ENCODE measurements at places on chromosomes 3 and 15.

DNA sequence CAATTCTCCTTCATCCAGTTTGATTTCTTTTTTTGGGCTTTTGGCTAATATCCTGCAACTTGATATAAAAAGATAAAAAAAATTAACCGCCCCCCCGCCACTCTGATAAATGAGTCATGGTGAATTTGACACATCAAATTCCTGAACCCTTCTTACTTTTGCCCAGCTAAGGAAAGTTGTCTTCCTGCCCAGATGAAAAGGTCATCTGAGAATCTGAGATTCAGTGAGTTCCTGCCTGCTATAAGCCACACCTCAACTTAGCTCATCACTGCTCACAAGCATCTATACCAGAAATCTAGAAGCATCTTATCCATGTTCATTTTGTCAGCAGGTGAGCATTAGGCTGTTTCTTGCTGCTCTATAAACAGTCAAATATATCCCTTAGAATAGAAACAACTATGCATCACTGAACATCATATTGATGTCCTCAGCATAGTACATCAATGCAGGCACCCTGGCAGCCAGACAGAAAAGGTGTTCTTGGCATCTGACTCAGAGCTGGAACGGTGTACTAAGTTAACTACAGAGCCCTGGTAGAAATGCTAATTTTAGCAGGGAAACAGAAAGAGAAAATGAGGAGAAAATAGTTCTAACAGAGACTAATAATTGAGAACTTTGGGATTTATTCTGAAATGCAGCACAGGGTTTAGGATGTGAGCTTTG, 77.1 kb downstream of the SEMA6D start:
- DNase-seq, result no peak

GRCh38 chr3:185071287-185071800, 81.5 kb downstream of the C3orf70 start:
- DNase-seq, result no peak

GRCh38 chr3:42675909-42676308, 9.4 kb upstream of the KLHL40 start:
- DNase-seq, result no peak

GRCh38 chr3:12467746-12468145, 16.5 kb upstream of the TSEN2 start:
- no peak for DNase-seq

- no peak for DNase-seq
These were observed 224.5 kb downstream of the XXYLT1 start for GRCh38 chr3:195046441-195046840.

- DNase-seq, result no peak
These were observed 174.7 kb upstream of the TPM1 start for GRCh38 chr15:62867844-62868243.

- DNase-seq, result no peak
These were observed 559.9 kb upstream of the GOLIM4 start for GRCh38 chr3:168655611-168656010.

- no peak for DNase-seq
These were observed 159.9 kb downstream of the MAGI1 start for GRCh38 chr3:65878831-65879230.

GRCh38 chr3:129603561-129603942, 2.9 kb downstream of the PLXND1 start:
- no peak for DNase-seq

DNA sequence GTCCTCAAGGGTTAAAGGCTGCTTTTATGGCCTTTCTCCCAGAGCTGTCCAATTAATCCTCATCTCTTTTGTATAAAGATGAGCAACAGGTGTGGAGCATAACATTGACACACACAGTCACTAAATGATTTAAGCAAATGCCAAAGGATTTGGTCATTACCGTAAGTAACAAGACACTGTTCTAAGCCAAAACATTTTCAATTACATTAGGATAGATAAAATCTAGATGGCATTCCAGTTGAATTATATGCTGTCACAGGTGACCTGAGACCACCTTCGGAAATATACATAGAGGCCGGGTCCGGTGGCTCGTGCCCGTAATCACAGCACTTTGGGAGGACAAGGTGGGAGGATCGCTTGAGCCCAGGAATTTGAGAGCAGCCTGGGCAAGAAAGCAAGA, 105.3 kb upstream of the UBE3A start:
- DNase-seq, result no peak

- DNase-seq, result peak; percentile 36
These were observed 10.6 kb downstream of the ARPP19 start for GRCh38 chr15:52558196-52558595.

- no peak for DNase-seq
These were observed 44.4 kb downstream of the FLNB start for GRCh38 chr3:58052373-58053273.

GRCh38 chr3:45923755-45924154, 19.5 kb upstream of the CXCR6 start:
- DNase-seq, result no peak

GRCh38 chr15:77831986-77832385, 199.3 kb upstream of the LINGO1 start:
- DNase-seq, result no peak

DNA sequence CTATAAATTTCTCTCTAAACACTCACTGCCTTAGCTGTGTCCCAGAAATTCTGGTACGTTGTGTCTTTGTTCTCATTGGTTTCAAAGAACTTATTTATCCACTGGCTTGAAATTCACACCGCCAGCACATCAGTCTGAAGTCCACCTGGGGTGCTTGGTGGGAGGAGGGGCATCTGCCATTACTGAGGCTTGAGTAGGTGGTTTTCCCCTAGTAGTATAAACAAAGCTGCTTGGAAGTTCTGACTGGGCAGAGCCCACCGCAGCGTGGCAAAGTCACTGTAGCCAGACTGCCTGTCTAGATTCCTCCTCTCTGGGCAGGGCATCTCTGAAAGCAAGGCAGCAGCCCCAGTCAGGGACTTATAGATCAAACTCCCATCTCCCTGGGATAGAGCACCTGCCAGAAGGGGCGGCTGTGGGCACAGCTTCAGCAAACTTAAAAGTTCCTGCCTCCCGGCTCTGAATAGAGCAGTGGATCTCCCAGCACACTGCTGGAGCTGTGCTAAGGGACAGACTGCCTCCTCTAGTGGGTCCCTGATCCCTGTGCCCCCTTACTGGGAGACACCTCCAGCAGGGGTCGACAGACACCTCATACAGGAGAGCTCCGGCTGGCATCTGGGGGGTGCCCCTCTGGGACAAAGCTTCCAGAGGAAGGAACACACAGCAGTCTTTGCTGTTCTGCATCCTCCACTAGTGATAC, 114.1 kb downstream of the SUCLG2 start:
- no peak for DNase-seq

GRCh38 chr3:112128843-112129727, 4.0 kb downstream of the GCSAM start:
- no peak for DNase-seq

DNA sequence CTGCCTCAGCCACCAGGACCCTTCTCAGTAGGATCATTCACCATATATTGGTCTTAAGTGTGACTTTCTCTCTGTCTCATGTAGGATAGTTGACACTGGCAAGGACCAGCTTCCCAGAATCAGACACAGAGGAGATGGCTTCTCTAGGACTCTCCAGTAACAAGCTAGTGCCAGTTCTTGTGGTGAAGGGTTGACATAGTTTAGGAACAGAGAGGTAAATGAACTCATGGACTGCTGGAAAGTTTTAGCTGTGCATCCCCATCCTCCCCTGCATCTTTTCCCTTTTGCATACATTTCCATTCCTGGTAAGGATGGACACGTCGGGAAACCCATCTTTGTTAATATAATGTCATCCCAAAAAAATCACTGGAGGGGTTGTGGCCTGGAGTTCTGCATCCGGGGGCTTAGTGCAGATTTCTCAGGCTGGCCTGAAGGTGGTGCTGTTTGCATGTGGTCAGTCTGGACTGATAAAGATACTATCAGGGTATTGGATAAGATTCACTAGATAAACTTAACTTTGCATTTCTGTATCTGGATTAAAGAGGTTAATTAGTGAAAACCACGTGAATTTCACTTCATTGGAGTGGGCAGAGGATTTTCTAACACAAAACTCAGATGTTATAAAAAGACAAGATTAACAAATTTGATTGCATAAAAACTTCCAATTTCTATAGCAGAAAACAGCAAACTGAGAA, 110.8 kb downstream of the TBC1D2B start:
- no peak for DNase-seq

- DNase-seq, result no peak
These were observed 38.0 kb downstream of the MGLL start for GRCh38 chr3:127784283-127784682.

DNA sequence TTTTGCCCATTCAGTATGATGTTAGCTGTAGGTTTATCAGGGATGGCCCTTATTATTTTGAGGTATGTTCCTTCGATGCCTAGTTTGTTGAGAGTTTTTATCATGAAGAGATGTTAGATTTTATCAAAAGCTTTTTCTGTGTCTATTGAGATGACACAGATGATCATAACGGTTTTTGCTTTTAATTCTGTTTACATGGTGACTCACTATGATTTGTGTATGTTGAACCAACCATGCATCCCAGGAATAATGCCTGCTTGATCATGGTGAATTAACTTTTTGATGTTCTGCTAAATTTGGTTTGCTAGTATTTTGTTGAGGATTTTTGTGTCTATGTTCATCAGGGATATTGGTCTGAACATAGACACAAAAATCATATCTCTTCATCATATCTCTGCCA, 8.3 kb downstream of the GPR156 start:
- no peak for DNase-seq

- DNase-seq, result no peak
These were observed 49.5 kb downstream of the ARHGAP31 start for GRCh38 chr3:119343719-119344118.

DNA sequence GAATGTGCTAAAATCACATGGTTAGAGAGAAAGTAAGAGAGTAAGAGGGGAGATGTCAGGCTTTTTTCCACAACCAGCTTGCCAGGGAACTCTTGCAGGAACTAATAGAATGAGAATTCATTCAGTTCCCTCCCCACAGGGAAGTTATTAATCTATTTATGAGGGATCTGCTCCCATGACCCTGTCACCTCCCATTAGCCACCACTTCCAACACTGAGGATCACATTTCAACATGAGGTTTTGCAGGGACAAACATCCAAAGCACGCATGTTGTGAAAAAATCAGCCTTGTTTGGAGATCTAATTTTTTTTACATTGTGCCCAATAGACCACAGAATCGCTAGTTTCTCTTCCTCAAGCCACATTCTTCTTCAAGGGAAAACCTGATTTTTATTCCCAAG, 904.0 kb downstream of the TBL1XR1 start:
- DNase-seq, result no peak

- no peak for DNase-seq
These were observed 109.5 kb downstream of the DPH6 start for GRCh38 chr15:35436422-35436821.

- DNase-seq, result no peak
These were observed 111.1 kb upstream of the GBE1 start for GRCh38 chr3:81872566-81872965.

DNA sequence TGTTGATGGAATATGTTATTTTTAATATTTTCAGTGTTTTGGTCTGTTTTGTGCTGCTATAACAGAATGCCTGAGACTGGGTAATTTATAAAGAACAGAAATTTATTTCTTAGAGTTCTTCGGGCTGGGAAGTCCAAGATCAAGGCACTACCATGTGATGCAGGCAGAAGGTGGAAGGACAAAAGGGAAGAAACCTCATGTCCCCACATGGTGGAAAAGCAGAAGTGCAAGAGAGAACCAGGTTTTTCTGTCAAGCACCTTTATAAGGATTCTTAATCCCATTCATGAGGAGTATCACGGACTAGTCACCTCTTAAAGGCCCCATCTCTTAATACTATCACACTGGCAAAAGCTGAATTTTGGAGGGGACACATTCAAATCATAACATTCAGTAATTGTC, 57.9 kb upstream of the EPHB3 start:
- DNase-seq, result no peak

DNA sequence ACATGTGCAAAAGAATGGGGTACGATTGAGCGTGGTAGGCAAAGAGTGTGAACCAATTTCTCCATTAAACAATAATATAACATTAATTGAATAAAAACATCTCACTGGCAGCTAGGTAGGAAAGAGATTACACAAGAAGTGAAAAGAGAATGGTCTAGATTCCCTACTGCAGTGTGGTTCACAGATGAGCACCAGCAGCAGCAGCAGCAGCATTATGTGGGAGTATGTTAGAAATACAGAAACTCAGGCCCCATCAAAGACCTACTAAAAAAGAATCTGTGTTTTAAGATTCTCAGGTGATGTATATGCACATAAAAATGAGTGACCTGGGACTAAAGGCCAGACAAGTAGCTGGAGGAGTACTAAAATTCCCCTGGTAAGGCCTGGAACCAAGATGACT, 118.2 kb downstream of the ADAM10 start:
- DNase-seq, result no peak

GRCh38 chr15:46442184-46442583, 807.4 kb downstream of the SQOR start:
- no peak for DNase-seq

DNA sequence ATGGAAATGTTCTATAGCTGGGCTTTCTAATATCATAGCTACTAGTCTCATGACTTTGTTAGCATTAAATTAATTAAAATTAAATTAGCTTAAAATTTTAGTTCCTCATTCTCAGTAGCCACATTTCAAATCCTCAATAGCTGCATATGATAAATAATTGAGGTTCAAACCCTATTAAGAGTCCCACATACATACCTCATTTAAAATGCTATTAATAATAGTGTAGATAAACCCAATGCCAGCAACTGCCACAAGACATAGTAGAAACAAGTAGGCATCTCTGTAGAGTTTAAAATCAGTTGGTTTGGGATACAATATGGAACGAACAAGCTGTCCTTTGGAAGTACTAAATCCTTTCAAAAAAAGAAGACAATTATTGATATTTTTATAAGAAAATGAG, 39.1 kb downstream of the ATP13A3 start:
- no peak for DNase-seq

GRCh38 chr15:75167588-75168350, 33.9 kb upstream of the C15orf39 start:
- DNase-seq, result no peak

GRCh38 chr15:54374184-54374952, 396.1 kb downstream of the UNC13C start:
- DNase-seq, result no peak

GRCh38 chr3:122101646-122102045, 46.5 kb downstream of the CD86 start:
- DNase-seq, result no peak

GRCh38 chr3:146396792-146397191, 72.6 kb downstream of the PLSCR2 start:
- DNase-seq, result no peak

- DNase-seq, result no peak
These were observed 7.3 kb downstream of the SRPRB start for GRCh38 chr3:133812872-133813271.
